ENCODE measurements at places on chromosomes 1 and 21.

- no peak for DNase-seq
Measured at GRCh38 chr1:108009603-108010195, 44.7 kb upstream of the VAV3 start.

- peak; percentile 53 for DNase-seq
Measured at GRCh38 chr1:201982082-201982622, 296 bp upstream of the RNPEP start.

DNA sequence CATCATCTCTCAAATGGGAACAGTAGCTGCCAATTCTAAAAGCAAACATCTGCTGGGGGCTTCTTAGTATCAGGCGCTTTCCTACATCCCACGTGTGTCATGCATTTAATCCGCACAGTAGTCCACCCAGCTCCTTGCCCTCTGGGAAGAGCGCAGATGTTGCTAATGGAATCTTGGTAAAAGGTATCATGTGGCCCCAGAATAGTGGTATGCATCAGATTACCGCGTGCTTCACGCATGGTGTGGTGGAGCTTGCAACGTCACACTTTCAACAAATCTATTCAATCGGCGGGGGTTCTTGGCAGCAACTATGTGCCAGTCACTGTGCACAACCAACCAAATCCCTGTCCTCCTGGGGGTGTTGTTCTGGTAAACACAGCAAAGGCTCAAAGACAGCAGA, 141.0 kb downstream of the HIVEP3 start:
- DNase-seq, result no peak

DNA sequence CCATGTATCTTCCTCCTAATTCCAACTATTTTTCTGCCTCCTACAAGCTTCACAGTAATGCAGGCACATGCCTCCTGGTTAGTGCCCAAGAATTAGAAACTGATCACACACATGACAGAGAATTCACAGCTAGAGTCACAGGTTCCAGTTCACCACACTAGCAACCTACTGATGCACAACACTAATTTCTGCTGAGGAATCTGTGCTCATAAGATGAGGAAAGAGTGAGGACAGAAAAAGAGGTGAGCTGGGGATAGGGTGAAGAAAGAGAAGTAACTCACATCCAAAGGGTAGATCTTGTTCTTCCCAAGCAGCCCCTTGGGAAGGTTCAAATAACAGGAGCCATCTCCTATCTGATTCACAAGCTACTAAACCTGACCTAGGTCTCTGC, 61.3 kb downstream of the PUM1 start:
- no peak for DNase-seq

DNA sequence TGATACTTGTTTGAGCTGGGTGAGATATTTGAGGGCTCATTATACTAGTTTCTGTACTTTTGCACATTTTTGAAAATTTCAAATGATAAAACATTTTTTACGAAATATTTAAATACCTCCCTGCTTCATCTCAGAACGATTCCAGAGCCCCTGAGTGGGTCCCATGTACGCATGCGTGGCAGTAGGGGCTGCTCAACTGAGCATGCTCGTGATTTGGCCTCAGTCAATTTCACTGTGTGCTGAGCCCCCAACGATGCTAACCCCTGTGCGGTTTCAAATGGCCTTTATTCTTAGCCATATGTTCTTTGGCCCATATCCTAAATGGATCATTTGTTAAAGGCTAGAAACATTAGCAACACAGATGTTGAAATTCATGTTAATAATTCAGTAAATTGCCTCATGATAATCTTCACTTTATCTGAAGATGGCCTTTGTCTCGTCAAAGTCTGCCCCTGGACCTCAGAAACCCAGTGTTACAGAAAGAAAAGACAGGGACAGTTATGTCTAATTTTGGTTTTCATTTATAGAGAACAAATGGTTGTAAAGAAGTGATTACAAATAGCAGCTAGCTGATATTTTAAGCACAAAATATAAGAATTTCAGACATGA, 108.2 kb downstream of the MRPS6 start:
- no peak for DNase-seq

Measured in hippocampal formation (tissue), 2 donors.